ENCODE measurements at places on chromosomes 3 and 15.

DNA sequence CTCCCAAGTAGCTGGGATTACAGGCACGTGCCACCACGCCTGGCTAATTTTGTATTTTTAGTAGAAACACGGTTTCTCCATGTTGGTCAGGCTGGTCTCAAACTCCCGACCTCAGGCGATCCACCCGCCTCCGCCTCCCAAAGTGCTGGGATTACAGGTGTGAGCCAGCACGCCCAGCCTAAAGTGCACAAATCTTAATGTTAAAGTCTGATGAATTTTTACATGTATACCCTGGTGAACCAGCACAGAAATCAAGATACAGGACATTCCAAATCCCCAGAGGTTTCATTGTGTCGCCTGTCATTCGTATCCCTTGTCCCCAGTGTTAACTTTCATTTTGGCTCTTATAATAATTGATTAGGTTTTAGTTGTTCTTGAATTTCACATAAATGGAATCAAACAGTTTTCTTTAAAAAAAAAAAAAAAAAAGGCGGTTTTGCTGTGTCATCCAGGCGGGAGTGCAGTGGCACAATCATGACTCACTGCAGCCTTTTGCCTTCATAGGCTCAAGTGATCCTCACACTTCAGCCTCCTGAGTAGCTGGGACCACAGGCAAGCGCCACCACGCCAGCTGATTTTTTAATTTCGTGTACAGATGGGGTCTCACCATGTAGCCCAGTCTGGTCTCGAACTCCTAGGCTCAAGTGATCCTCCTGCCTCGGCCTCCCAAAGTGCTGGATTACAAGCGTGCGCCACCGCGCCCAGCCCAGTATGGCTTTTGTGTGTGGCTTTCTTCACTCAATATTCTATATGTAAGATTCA lies 1.5 kb upstream of the TM4SF19 start:
- no peak for DNase-seq

- no peak for DNase-seq
These were observed 203.1 kb upstream of the WNT5A start for GRCh38 chr3:55690177-55690576.

DNA sequence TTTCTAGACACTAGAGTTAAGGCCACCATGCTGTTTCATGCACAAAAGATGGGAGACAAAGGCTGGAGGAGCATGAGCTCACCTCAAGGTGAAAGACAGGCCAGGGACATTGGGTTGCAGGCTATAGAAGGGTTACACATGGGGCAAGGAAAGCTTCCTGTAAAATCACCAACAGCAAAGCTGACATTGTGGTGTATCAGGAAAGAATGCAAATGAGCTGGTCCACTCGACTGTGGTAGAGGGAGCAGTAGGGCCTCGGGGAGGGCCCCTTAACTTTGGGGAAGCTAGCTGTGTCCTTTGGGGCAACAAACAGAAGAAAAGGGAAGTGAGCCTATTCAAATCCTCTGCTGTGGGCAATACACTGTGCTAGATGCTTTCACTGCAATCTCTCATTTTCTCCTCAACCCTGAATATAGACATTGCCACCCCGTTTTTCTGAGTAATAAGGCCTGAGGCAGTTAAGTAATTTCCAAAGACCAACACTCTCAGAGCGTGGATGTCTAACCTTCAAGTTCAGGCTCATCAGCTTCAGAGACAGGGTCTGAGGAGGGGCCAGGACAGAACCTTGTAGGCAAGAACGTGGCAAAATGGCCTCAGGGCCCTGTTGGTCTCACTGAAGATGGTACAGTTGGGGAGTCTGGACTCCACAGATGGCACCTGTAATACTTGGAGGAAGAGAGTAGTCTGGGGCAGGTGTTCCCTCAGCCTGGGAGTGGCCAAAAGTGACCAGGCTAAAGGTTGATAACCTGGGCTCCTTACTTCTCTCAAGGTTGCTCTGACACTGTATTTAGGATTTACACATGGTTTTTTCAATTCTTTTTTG lies 24.1 kb downstream of the CX3CR1 start:
- peak; percentile 45 for DNase-seq

- DNase-seq, result no peak
These were observed 115.2 kb upstream of the SLC6A11 start for GRCh38 chr3:10700821-10701220.

DNA sequence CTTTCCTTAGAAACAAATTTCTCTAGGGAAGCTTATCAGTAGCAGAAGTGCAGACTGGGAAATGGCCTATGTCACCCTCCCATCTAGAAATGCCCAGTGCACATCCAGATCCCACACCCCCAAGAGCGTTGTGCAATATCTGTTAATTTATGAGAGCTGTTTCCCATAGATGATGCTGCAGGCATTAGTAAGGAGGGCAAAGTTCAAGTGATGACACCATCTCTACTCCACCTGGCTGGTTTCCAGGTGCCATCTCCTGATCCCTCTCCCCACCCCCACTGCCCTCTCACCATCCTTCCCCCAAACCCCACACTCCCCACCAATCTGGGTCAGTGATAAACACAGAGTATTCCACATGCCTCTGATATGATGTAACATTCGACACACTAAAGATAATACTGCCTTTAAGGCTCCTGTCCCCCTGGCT lies 39.4 kb downstream of the AGTR1 start:
- no peak for DNase-seq

GRCh38 chr3:27978440-27978839 lies 256.3 kb upstream of the EOMES start:
- no peak for DNase-seq

DNA sequence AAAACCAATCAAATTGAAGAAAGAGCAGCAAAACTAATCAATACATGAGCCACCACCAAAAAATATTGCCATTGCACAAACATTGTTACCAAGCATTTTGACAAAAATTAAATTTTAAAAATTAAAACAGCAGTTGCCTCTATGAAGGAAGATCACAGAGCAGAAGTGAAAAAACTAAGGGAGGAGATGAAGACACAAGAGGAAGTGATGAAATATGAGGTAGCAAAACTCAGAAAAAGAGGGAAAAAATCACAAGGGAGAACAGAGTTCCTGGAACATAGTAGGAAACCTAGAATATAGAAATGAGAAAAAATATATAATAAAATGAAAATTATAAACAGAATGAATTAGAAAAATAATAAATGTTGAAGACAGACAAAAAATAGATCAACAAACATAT lies 7.3 kb upstream of the SERPINI2 start:
- DNase-seq, result no peak

- DNase-seq, result no peak
These were observed 218.2 kb downstream of the ADAMTS17 start for GRCh38 chr15:100123611-100124010.

DNA sequence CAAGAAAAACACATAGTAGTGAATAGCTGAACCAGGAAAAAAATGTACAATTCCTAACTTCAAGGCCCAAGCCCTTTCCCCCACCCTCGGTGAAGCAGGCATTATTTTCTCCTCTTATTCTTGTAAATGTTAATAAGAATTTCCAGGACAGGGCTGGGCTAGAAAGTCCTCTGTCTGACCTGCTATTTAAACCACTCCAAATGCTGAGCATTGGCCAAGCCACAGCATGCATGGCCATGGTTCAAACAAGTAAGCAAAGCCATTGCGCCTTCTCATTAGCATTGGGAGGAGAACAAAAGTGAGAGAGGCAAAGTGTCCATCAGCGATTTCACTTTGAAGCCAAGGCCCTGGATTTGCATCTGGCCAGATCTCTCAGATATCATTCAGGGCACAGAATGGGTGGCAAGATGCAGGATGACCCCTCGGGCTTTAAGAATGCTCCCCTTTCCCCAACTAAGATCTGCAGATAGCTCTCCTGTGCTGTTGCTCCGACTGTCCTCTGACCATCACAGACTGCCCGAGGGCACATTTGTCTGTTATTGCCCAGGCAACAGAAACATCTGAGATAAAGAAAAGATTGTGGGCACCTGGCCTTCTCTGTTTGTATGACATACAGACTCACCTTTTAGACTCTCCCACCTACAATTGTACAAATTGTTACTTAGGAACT lies 46.3 kb downstream of the CEMIP start:
- no peak for DNase-seq

DNA sequence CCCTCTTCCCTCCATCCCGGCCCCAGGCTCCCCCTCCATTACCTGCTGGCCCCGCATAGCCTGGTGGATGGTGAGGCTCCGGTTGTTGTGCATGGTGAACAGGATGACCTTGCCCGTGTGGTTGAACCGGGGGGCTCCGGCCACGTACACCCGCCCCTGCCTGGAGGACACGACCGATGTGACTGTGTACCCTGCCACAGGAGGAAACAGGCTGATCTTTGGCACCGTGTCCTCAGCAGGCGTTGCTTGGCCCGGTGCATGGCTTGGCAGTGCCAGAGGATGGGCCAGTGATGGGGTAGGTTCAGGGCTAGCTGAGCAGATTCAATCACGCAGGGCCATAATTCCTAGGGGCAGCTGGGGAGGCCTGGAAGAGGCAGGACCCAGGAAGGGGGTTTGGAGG lies 58.1 kb downstream of the FEM1B start:
- DNase-seq, result no peak

DNA sequence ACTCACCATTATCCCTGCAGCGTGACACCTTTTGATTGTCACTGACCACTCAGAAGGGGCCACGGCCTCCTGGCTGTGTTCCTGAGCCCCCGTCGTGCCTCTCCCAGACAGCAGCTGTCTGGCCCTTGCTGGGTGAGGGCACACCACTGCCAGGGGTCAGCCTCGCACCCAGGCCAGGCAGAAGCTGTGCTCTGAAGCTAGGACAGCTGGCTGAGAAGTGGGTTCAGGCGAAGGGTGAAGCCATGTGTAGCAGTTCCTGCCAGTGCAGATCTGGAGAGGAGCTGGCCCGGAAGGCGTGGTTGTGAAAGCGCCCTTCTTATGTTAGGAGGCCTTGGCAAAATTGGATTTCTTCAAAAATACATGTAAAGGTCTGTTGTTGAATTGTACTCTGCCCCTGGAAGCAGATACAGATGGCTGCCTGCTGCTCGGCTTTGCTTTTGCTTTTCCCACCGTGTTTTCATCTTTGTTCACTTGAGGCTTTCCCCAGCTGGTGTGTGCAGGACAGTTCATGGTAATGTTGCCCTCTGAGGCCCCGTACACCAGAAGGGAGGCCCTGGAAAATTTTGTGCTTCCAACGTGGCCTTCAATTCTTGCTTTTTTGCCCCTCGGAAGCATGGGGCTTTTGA lies 49.1 kb downstream of the KLHL25 start:
- no peak for DNase-seq

DNA sequence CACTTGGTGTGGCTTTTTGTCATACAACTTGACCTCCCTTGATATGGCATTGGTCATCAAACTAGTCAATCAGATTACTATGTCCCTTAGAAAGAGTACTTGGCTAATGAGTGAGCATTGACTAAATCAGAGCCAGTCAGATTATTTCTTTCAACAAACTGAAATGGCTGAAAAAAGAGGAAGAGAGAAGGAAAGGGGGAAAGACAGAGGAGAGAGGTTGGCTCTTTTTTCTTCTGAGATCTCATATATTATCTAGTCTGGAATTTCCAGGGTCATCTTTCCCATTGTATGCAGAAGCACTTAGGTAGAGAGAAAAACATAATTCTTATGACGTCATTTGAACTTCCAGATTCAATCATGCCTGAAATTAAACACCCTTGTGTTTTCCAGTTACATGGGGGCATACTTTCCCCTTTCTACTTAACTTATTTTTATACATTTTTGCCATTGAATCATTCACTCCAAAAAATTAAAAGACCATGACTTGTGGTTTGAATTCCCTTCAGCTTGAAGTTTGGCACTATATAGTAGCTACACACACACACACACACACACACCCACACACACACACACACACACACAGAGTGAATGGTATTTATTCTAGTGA lies 387.8 kb downstream of the LSAMP start:
- DNase-seq, result no peak

DNA sequence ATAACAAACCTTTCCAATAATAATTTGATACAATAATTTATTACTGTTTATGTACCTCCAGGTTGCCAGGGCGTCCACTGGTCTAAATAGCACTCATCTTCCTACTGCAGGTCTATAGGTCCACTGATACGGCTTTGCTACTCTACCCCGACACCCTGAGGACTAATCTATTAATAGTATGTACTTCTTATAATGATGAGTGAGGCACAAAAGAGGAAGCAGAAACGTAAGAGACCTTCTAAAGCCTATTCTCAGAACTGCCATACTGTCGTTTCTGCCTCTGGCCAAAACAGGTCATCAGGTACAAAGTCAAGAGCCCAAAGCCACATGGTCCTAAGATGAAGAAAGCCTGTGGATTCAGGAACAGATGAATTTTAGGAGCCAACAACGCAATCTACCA lies 163.2 kb upstream of the GRM7 start:
- DNase-seq, result no peak

GRCh38 chr3:109656225-109656624 lies 318.9 kb upstream of the DPPA4 start:
- DNase-seq, result no peak

DNA sequence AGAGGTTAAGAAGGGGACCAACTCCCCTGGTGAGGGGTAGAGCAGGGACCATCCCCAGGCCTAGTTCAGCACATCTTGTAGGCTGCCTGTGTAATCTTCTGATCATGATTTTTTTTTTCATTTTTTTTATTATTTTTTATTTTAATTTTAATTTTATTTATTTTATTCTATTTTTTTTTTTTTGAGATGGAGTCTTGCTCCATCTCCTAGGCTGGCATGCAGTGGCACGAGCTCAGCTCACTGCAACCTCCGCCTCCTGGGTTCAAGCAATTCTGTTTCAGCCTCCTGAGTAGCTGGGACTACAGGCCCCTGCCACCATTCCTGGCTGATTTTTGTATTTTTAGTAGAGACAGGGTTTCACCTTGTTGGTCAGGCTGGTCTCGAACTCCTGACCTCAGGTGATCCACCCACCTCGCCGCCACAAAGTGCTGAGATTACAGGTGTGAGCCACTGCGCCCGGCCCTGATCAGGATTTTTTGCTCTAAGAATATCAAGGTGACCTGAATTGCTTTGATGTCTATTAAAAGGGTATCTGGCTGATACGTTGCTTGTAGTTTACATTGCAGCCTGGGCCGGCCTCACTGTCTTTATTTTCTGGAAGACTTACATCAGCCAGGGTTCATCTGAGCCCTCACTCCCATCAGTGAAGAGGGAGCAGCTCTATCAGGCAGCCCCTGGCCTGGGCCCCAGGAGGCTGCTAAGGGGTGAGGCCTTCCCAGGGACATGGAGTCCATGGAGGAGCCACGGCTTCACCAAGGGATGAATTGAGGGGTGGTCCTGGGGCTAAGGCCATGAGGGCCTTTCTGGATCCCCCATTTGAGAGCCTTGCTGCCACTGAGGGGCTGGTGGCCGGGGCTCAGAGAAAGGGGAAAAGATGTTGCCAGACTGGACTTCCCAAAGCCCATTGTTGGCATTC lies 10.7 kb downstream of the SYNM start:
- DNase-seq, result no peak

- no peak for DNase-seq
These were observed 140.0 kb downstream of the CBLB start for GRCh38 chr3:105728771-105729312.

GRCh38 chr15:88080616-88081015 lies 175.9 kb downstream of the NTRK3 start:
- no peak for DNase-seq

GRCh38 chr3:128173849-128174248 lies 20.6 kb downstream of the EEFSEC start:
- no peak for DNase-seq

DNA sequence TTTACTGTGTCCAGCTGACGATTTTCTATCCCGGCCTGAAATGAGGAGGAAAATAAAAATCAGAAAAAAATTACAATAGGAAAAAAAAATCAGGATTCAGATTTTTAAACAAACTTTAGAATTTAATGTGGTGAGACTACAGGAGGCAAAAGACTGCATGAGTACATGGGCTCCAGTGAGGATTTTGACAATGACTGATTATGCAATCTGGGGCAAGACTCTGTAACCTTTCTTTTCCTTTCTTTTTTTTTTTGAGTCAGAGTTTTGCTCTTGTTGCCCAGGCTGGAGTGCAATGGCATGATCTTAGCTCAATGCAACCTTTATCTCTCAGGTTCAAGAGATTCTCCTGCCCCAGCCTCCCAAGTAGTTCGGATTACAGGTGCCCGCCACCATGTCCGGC lies 29.9 kb downstream of the SPG11 start:
- DNase-seq, result no peak

Measured in stimulated activated CD4-positive, alpha-beta T cell treated with anti-CD3 and anti-CD28 coated beads, Interleukin-2, amount 100 ng/mL, for 24 hours (primary cell).